ENCODE measurements at places on chromosomes 11 and 22. TPM values are rescaled to one million over a fixed set of nuclear protein-coding genes. Genes with fewer than 3 reads are reported as not detected.

Gene NOX4
- not detected for total RNA-seq

Gene PRG3
- not detected for total RNA-seq

Gene FJX1
- 29.1 TPM for total RNA-seq

Gene SCN2B
- total RNA-seq: not detected

Gene CCDC179
- total RNA-seq: not detected

Gene SCGB2A2
- total RNA-seq: not detected

Gene NEFH
- total RNA-seq: 0.19 TPM

Gene KCNQ1
- 0.66 TPM for total RNA-seq

Gene SYT8
- total RNA-seq: 0.55 TPM

Gene AMPD3
- total RNA-seq: 6.9 TPM

Gene IFT27
- total RNA-seq: 14.7 TPM

Gene CDCA5
- 73.1 TPM for total RNA-seq

Gene CLMP
- 25.5 TPM for total RNA-seq

Gene CALCA
- total RNA-seq: not detected

Gene SAA1
- 3.3 TPM for total RNA-seq

Gene TBCEL
- total RNA-seq: 6.0 TPM

Gene ANGPTL5
- 0.14 TPM for total RNA-seq

Gene RNF26
- 37.4 TPM for total RNA-seq

Gene FAT3
- 0.35 TPM for total RNA-seq

Gene CST6
- not detected for total RNA-seq

Gene DEFB131B
- not detected for total RNA-seq

Gene WNT11
- total RNA-seq: 1.9 TPM

Gene MS4A12
- total RNA-seq: not detected

Gene KDM4E
- not detected for total RNA-seq

Gene SPATA19
- not detected for total RNA-seq

Gene ACTN3
- total RNA-seq: 0.10 TPM

Gene SLN
- 2.5 TPM for total RNA-seq

Gene GCAT
- total RNA-seq: 3.5 TPM

Gene FXYD6
- 0.55 TPM for total RNA-seq

Gene TH
- 0.06 TPM for total RNA-seq

Gene ZBTB44
- 6.6 TPM for total RNA-seq

Gene EHF
- total RNA-seq: 1.4 TPM

Gene ACRV1
- 0.12 TPM for total RNA-seq

Gene SUSD2
- total RNA-seq: 67.6 TPM

Gene PCF11
- 25.7 TPM for total RNA-seq

Gene IRAG1
- 0.03 TPM for total RNA-seq
